Pulmonary artery endothelial cell (primary cell): ENCODE measurements at places on chromosomes 12 and 14. TPM values are rescaled to one million over a fixed set of nuclear protein-coding genes. Genes with fewer than 3 reads are reported as not detected.
A peak's percentile ranks its signal among the peaks of the same experiment; 100 is the strongest.

GCH1 gene
- total RNA-seq = 4.4 and 7.1 TPM in 2 replicates

FBXO33 gene
- total RNA-seq = 12.7 and 17.5 TPM in 2 replicates

RPS6KA5 gene
- total RNA-seq = 3.9 and 5.3 TPM in 2 replicates

NXPH4 gene
- 0.13 and 0.28 TPM in 2 replicates for total RNA-seq

DNA sequence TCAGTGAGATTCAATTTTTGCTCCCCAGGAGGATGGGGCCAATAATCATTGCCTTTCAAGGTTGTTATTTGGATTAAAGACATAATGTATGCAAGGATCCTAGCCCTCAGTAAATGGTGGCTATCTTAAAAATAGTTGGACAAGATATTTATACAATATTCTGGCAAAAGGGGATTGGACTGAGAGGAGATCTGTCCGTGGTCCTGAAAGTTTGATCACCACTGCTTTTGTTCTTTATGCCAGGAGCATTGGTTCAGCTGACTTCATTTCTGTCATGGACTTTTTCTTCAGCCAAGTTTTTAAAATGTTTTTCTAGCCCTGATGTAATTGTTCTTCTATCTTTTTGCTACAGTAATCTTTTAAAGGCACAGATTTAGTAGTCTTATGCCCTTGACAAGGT lies 70.2 kb upstream of the TCL1A start:
- DNase-seq = no peak

- no peak for DNase-seq
Measured at GRCh38 chr14:92409043-92409442, 86.1 kb downstream of the SLC24A4 start.

- no peak for DNase-seq
Measured at GRCh38 chr14:55062517-55063351, 11.3 kb downstream of the MAPK1IP1L start.

- DNase-seq = no peak
Measured at GRCh38 chr12:121754836-121755235, 38.7 kb downstream of the RHOF start.

- no peak for DNase-seq
Measured at GRCh38 chr14:77026930-77027537, 1.5 kb downstream of the IRF2BPL start.

DNA sequence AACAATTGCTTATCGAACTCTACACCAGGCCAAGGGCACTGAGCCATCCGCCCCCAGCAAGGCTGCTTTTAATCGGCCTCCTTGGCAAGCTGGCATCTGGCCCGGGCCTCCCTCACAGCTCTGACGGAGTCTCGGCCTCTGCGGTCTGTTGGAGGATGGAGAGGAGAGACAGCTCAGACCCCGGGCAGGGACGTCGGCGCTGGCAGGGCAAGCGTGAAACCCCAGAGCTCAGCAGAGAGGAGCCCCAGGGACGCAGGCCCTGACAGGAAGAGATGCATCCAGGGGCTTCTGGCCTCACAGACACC lies 17.5 kb downstream of the CAMKK2 start:
- DNase-seq = peak; percentile 72

DNA sequence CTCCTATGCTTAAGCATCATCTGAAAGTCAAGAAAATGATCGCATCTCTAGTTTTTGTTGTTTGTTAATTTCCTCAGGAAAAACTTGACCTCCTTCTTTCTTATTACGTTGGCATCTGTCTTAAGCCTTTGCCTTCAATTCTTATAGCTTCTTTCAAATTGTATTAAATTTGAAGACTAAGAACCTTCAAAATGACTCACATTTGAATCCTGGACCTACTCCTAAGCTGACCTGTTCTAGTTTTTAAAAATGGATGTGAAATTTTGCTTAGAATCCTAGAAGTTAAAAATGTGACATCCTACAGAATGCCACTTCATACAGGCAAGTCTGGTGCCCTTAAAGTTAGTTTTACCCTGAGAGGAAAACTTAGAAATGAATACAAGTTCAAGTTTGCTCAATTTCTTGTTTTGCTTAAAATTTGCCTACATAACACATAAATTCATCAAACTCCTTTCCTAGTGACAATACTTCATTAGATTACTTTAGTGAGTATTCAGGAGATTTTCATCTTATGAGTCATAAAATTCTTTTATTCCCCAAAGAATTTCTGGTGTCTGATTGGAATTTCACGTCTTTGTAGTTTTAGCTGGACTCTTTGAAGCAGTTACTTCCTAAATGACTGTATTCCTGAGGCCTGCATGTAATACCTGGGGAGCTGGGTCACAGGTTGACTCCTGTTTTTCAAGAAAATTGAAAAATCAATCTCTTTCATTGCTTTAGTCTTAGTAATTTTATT lies 152.3 kb downstream of the MSRB3 start:
- peak; percentile 60 for DNase-seq

- DNase-seq = no peak
Measured at GRCh38 chr12:71430756-71431155, 8.8 kb upstream of the LGR5 start.

- no peak for DNase-seq
Measured at GRCh38 chr12:49030714-49031572, 12.4 kb upstream of the PRKAG1 start.

- DNase-seq = no peak
Measured at GRCh38 chr14:79395061-79395460, 816.2 kb downstream of the DIO2 start.

DNA sequence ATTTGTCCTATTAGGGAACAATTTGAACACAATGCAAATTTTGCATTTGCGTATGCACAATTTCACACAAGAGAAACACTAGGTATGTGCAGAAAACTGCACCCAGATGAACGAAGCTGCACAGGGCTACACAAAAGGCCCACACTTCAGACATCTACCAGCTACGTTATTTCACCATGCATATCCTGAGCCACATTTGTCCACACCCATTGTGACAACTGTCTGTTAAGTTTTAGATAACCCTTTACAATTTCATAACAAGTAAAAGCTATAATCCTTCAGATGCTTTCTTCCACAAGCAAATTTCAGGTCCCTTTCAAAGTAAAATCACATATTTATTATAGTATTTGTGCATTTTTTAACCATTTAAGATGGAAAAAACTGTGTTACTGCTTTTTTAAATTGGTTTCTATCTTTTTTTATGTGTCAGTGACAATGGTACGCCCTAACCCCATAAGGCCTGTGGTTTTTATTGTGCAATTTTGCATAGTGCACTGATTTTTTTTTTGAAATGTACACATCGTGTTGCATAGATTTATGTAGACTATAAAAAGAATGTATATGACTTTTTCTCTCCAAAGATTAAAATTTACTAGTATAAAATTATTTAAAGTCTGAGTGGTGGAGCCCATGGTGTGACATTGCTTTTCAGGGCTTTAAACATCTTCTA lies 87.8 kb upstream of the BTG1 start:
- DNase-seq = no peak

DNA sequence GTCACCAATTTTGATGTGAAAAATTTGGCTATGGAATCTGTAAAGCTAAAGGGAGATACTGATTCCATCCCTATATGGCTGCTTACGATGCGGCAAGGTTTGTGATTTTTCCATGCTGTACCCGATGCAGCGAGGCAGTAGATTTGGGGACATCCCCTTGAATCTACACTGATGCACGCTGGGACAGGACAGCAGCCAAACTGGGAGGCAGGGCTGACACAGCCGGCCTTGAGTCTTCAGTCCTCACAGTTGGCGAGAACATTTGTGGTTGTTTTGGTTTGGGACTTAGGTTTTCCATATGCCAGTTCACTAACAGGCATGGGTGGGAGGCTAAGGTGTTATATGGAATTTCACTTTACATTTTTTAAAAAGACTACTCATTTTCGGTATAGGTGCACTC lies 3.8 kb downstream of the GALNT16 start:
- DNase-seq = no peak

DNA sequence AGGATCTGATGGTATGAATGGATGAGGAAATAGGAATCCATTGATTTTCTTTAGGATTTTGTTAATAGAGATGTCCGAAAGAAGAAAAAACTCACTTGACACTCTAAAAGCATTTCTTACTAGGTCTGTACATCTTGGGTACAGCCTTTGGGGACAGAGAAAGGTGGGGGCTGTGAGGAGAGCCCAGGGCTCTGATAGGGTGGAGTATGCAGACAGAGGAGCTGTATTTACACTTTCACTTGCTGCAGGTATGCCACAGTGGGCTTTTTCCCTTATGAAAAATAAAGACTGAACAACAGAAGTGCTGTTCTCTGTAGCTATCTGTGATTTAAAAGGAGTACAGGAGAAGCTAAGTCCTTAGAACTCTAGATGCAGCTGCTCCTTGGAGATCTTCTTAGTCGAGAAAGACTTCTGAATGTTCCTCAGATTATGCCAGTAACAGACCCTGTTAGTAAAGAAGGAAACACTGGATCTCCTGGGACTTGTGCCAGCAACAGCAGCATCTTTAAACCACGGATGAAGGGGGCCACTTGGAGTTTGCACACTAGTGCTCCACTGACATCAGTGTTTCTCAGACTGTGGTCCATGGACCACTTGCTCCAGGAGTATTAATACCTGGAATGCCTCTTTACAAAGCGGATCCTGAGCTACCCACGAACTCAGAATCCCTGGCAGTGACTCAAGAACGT lies 19.4 kb upstream of the RTRAF start:
- DNase-seq = no peak
